ENCODE measurements at places on chromosomes 6 and 20.

DNA sequence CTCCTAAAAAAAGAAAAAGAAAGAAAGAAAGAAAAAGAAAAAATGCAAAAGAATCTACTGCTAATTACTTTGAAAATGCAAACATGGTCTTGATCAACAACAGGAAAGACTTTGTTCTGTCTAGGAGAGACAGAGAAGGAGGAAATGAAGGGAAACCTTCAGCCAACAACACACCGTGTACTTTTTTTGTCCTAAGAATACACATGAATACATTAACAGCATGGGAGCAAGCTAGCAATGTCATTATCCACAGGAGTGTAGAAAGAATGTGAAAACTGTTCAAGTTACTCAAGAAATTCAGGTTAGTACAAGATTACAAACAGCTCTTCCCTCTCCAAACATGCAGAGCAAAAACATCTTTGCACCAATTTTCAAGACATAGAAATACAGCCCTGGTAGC lies 326.3 kb downstream of the UBE3D start:
- no peak for DNase-seq

DNA sequence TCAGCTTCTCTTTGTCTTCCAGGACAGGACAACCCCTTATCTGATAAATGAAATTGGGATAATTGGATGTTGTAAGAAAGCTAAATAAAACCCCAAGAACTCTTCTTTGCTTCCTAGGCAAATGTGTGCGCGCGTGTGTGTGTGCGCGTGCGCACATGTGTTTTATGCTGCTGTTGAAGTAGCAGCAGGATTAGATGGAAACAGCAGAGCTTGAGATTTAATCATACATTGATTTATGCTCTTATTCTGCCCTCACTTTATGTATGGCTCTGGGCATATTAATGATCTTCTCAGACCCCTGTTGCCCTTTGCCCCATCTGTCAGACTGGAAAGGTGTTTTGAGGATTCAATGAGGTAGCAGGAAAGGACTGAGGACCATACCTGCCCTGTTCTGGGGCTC lies 324.0 kb upstream of the MAP3K7 start:
- DNase-seq: no peak

GRCh38 chr6:121691126-121691551 lies 255.7 kb downstream of the GJA1 start:
- DNase-seq: no peak

DNA sequence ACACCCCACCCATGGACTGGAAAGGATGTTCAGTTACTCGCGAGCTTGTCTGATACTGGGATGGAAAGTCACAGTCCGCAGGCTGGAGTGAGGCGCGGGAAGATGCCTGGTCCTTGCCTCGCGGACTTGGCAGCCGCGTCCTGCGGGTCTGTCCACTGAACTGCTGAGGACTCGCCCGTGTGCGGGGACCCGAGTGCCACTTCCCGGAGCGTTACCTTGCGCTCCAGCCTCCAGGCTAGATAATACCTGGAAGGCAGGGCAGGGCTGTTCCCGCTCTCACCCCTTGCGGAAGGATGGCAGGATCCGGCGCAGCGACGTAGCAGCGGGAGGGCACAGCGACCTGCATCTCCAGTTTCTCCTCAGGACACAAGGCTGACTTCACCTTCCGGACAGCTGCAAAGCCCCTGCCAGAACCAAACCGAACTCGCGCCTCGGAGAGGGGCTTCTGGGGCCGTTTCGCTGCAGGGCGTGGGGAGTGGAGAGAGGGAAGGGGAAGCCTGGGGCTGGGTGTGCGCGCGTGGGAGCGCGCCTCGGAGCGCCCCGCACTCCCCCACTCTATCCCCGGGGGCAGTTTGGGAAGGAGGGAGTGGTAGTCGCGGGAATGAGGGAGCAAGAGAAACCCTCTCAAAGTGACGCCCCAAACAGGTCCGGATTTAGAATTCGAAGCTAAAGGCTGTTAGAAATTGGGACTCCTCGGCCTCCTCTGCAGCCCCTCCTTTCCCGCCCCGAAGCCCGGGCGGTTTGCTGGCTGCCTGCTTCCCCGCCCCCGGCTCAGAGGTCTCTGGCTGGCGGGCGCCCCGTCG lies at the start of gene KCNQ5:
Gene KCNQ5, plus strand, starts transcription at position 774 of the 803 bp plus-strand sequence.
- DNase-seq: no peak

- DNase-seq: no peak
Observed at GRCh38 chr6:29760328-29760727, 37.1 kb downstream of the HLA-F start.

- DNase-seq: no peak
Observed at GRCh38 chr6:11798096-11798495, 19.5 kb upstream of the ADTRP start.

GRCh38 chr6:101824551-101825345 lies 431.2 kb downstream of the GRIK2 start:
- DNase-seq: no peak

GRCh38 chr6:143058987-143059386 lies 1.7 kb upstream of the AIG1 start:
- no peak for DNase-seq

DNA sequence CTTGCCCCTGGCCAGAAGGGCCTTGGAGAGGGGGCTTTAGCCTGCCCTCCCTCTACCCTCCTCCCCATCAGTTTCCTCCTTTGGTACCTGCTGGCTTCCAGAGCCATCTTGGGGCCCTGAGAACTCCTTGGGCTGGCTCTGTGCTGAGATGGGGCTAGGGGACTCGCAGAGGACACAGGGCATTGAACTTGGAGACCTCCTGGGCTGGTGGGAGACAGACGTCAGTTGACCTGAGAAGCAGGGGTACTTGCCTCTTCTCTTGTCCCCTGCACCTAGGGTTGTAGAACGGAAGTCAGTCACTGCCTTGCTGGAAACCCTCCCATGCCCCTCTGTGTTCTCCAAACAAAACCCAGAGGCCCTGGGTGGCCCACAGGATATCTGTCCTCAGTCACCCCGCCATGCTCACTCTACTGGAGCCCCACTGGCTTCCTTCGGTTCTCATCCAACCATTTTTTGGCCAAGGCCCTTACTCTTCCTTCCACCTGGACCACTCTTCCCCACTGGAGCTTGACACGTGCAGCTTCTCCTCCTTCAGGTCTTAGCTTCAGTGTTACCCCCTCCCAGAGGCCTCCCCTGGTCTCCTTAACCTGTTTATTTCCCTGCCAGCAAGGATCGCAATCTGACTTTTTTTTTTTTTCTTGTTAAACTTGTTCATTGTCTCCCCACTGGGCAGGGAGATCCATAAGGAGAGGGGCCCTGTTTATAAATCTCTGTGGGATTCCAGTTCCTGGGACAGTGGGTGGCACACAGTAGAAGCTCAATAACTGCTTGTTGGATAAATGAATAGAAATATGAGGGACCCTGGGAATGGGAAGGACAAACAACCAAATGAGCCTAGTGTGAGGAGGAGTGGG lies 971 bp downstream of the RBCK1 start:
- no peak for DNase-seq

Data from stimulated activated CD8-positive, alpha-beta memory T cell treated with anti-CD3 and anti-CD28 coated beads, Interleukin-4, amount 100 ng/mL, for 1 hour (primary cell).